PC-9 (cell line): ENCODE measurements at places on chromosomes 13 and 19.
A peak's percentile ranks its signal among the peaks of the same experiment; 100 is the strongest.

DNA sequence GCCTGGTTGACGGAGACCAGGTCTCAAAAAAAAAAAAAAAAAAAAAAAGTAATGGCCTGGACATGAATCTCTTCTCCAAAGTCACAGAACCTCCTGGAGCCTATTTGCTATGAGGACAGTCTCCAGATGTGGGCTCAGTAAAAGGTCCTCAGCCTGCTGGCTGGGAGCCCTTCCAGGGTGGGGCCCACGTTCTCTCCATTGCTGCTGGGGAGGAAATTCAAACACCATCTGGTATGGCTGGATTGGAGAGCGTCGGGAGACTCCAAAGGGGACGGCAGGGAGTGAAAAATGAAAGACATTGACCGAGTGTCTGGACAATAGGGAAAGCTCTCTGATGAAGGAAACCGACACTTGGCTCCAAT is 1.3 kb upstream of the PBX4 start:
- no peak for DNase-seq

DNA sequence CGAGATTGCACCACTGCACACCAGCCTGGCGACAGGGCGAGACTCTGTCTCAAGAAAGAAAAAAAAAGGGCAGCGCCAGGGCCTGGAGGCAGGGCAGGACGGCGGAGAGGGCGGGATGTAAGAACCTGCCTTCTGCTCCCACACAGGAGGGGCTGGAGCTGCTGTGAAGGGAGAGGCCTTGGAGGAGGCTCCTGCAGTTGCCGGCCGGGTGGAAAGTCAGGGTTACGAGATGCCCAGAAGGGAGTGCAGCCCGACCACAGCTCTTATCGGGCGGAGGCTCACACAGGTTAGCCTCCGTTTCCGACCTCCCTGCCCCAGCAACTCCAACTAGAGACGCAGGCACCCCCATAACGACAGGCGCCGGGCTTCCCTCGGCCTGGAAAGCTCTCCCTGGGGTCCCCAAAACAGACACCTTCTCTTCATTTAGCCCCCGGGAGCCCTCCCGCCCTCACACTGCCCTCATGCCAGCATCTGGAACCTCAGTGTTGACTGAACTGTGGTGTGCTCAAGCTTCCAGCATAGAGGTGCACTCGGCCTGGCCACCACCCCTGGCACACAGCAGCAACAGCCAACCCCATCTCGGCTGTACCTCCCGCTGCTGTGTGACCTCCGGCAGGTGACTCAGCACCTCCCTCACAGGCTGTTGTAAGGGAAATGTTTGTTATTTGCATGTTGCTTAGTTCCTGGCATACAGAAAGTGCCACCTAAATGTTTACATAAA is 1.4 kb downstream of the PLPP2 start:
- DNase-seq: peak; percentile 85

DNA sequence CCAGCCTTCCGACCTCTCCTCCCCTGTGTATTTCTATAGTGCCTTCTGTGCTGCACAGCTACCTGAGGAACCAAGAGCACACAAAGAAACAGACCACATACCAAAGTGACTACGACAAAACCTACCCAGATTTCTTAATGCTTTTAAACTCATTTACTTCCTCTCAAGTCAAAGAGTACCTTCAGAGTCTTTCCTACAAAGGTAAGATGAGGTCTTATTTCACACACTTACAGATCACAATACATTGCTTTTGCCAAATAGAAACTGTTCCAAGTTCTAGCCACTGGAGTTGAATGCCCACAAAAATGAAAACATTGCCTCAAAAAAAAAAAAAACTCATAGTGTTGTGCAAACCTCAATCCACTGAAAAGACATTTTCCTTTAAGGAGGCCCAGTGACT is 36.4 kb downstream of the TEX26 start:
- DNase-seq: no peak

- peak; percentile 59 for DNase-seq
These were observed 10.2 kb downstream of the EPSTI1 start for GRCh38 chr13:42981853-42982252.

DNA sequence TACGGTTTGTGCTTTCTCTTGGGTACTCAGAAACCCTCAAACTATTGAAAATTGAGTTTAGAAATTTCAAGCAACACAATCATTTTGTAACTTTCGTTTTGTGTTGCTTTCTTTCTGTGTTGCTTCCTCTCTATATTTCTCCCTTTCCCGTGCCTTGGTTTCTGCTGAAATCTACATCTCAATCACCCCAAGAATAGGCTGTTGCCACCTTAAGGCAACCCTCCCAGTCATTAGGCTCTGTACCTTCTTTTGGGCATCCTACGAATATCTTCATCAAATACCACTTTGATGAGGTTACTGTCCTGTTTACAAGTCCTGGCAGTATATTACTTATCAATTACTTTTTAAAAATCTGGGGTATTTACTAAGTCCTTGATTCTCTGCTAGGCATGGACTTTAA is 621.6 kb downstream of the GPC6 start:
- no peak for DNase-seq

- no peak for DNase-seq
These were observed 155.4 kb downstream of the DCT start for GRCh38 chr13:94323764-94324758.
